DMS53 (cell line): ENCODE measurements at places on chromosomes 11 and 22.
A peak's percentile ranks its signal among the peaks of the same experiment; 100 is the strongest.

DNA sequence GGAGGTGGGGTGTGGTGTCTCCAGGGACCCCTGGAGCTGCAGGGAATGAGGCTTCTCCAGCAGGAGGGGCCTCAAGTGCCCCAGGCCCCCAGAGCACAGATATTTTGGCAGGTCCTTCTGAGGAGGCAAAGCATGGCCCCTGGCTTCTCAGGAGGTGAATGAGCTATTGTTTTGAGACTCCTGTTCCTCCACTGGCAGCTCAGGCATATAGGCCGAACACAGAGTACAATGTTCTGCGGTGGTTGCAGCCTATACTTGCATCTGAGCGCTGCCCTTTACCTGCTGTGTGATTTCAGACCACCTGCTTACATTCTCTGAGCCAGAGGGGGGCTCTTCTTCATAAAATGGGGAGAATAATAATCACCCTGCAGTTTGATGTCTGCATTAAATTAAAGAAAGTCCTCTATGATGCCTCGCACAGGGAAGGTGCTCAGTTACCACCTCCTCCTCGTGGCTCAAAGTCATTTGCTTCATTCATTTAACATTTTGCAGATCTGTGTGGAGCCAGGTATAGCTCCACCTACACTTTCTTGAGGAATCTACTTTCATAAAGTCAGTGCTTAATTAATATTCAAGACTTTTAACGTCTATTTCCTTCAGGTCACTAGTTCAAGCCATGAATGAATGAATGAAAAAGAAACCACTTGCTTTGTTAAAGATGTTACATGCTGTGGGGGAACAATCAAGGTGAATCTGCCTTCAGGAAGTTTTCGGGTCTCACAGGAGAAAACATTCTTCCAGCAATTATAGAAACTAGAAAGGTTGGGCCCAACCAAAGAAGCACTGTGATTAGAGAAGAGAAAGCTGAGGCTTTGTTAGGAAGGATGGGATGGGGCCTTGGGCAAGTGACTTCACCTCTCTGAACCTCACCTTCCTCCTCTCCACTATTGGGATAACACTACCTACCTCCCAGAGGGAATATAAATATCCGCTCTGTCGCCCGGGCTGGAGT lies 68.4 kb downstream of the ADAMTS15 start:
- no peak for DNase-seq

DNA sequence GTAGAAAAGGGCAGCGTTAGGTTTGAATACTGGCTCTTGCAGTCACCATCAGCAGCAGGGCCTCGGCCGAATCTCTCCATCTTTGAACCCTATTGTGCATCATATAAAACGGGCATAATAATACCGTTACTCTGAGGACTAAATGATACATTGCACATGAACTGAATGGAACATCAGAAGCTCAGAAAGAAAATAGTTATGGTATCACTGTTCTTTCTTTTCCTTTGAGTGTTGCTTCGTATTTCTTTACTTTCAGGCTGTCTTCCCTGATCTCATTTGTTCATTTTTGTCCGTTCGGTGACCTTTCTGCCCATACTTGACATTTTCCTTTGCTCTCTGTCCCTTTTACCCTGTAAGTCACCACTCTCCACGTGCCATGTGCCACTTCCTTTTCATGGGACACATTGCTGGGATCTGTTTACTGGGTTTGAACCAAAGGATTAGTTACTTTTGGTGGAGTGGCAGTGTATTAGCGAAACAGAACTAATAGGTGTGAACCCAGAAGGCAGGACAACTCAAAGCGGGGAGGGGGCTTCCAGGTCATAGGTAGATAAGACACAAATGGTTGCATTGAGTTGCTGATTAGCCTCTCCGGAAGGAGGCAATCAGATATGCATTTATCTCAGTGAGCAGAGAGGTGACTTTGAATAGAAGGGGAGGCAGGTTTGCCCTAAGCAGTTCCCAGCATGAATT lies 717 bp upstream of the ZNF202 start:
- peak; percentile 48 for DNase-seq

- peak; percentile 68 for DNase-seq
Measured at GRCh38 chr22:32245042-32245441, 10.1 kb downstream of the SLC5A4 start.

- DNase-seq: no peak
Measured at GRCh38 chr11:14390669-14391068, 31.7 kb upstream of the RRAS2 start.

DNA sequence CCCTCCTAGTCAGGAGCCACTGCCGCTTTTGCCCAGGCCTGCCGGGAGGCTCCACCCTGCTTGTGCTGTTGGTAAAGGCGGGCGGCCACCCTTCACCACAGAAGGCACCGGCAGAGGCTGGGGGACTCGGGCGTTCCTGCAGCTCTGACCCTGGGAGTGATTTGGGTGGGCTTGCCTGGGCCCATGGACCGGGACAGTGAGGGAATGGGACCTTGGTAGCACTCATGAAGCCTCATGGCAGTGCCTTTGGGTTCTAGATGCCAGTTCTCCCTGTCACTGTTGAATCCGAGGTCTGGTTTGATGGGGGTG lies 4.4 kb downstream of the TPCN2 start:
- DNase-seq: no peak

- DNase-seq: no peak
Measured at GRCh38 chr11:2190657-2191471, 19.2 kb upstream of the TH start.

GRCh38 chr22:49048591-49048990 lies 779.1 kb downstream of the BRD1 start:
- DNase-seq: no peak

DNA sequence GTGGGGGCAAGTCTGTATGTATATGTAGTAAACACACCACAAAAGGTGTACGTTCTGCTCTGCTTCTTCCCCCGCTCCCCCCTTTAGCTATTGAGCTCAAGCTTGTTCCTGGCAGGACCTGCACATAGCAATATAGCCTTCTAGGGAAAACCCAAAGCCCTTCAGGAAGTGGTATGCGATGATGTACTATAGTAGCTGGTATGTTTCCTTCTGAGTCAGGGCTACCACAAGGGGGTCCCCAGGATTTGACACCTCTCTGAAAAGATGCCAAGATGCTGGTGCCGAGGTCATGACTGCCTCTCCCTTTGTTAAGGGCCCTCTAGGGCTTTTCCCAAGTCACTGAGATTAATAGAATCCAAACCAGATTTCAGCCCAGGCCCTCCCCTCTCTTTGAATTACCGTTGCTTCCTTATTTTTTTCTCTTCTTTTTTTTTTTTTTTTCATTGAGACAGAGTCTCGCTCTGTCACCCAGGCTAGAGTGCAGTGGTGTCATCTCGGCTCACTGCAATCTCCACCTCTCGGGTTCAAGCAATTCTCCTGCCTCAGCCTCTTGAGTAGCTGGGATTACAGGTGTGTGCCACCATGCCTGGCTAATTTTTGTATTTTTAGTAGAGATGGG lies 268.4 kb downstream of the ETS1 start:
- DNase-seq: no peak

DNA sequence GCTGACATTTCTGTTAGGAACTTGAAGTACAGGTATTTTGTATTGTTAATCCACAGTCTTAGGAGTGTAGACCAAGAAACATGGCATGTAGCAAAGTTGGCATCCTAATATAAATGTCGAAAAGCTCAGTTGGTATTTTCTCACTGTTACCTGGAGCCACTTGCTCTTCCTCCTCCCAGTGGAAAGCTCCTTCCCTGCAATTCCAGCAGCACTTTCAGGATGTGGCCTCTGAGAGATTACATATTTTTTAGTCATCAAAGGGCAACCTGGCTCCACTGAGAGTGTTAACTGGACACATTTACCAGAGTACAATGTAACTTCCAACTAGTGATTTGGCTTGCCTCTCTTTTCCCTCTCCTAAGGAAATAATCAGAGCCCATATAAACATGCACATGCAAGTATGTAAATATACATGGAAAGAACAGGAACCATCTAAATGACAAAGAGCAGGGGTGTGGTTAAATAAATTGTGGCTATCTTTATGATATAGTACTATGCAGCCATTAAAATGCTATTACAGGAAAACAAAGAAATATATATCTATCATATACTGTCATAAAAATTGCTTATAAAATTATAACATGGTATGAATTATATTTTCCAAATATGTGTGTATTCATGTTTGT lies 14.3 kb upstream of the EED start:
- no peak for DNase-seq

DNA sequence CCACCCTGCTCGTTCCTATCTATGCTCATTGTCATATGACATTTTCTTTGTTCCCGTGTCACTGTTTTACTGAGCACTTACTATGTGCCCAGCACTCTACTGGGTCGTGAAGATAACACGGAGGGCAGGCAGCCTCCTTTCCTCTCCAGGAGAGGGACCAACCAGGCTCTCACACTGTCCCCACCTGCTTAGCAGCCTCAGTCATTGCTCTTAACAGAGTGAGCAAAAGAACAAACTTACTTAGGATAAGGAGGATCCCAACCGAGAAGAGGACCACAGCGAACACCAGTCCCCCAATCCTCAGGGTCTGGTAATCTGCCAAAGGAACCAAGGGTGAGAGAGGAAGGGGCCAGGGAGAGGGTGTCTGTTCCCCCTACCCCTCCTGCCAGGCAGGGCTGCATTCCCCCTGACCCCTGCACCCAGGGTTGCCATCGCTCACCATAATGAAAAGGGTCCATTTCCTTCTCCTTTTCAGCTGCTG lies 17.0 kb upstream of the FXYD2 start:
- DNase-seq: no peak

GRCh38 chr11:40280159-40281051 lies 1179.0 kb downstream of the LRRC4C start:
- no peak for DNase-seq

GRCh38 chr22:38954414-38955043 lies 2.9 kb upstream of the APOBEC3A start:
- no peak for DNase-seq

- DNase-seq: no peak
Measured at GRCh38 chr11:102610200-102610599, 14.9 kb downstream of the MMP20 start.

DNA sequence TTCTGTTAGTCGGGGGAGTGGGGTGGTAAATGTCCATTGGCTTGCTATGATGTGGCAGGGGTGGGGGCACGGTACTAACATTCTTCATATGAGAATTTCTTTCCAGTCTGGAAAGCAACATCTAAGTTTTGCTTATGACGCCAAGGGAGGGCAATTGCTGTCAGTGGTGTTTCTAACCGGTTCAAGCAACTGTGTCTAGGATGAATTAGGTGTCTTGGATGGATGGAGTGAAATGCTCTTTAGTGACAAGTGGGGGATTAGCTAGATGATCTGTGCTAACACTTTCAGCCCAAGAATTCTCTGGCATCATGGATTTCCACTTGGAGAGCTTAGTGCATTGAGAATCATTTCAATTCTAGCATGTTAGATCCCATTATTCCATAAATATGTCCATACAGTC lies 262.6 kb upstream of the SORL1-AS1 start:
- no peak for DNase-seq

- no peak for DNase-seq
Measured at GRCh38 chr11:17098038-17098437, 20.6 kb upstream of the RPS13 start.

DNA sequence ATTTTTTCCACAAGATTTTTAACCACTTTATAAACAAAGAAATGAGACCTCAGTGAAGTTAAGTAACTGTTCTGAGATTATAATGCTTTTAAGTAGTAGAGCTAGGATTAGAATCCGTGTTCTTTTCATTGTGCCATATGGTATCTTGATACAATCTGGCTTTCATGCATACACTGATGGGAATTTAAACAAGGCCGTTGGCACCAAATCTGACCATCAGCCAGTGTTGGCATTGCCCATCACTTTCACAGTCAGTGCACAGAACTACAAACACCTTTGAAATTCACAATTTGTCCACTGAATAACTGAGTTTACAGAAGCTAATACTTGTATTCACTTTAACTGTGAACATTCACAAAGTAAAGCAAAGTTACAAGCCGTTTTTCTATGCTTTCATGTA lies 1228.0 kb downstream of the TBC1D22A start:
- DNase-seq: no peak

- no peak for DNase-seq
Measured at GRCh38 chr11:131506348-131506747, 135.9 kb downstream of the NTM start.

DNA sequence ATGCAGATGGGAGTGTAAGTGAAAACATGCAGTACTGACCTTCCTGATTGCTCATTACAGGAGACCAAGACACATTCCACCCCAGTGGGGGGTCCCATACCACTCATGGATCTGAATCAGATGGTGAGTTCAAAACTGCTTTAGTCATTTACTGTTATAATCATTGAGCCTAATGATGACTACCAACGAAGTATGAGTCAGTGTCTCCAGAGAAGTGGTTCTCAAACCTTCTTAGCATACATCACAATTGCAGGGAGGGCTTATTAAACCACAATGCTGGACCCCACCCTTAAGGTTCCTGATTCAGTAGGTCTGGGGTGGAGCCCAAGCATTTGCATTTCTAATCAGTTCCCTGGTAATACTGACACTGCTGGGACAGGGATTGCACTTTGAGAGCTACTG lies 75.8 kb downstream of the CD44 start:
- DNase-seq: no peak

DNA sequence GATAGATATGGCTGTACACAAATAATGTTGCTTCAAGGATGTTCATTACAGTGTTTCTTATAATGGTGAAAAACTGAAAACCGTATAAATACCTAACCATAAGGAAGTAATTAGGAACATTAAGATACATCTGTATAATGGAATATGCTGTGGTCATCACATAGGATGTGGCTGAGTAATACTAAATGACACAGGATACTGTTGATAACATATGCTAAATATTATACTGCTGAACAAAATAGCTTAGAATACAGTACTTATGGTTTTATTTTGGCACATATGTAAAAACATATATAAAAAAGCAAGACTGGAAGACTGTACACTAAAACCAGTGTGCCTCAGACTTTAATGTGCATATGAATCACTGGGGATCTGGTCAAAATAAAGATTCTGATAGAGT lies 43.8 kb downstream of the FBXO7 start:
- no peak for DNase-seq

DNA sequence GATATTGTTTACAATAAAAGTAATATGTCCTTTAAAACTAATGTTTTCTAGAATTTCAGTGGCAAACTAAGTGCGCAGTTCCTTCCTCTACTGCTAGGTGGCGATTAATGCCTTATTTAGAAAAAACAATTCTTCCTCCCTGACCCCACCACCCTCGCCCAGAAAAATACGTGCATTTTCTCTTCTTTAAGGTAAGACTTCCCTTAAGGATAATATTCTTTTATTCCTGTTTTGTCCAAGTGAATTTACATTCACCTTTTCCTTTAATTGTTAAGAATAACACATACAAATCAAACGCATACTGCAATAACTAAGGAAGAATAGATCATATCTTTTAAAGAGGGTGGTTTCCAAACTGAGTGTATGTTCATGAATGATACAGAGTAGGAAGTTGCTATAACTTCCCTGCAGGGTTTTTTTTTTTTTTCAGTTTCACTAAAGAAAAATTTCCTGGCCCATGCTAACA lies 17.0 kb upstream of the PSMA1 start:
- DNase-seq: peak; percentile 77

- DNase-seq: no peak
Measured at GRCh38 chr11:119110439-119110838, 3.3 kb downstream of the C2CD2L start.

GRCh38 chr11:1523779-1524178 lies 37.2 kb upstream of the MOB2 start:
- peak; percentile 55 for DNase-seq
